ENCODE measurements at places on chromosomes 6 and 20.

GRCh38 chr6:96138406-96138805 is 122.6 kb downstream of the FUT9 start:
- DNase-seq, result no peak

- no peak for DNase-seq
These were observed 51.6 kb upstream of the CHD6 start for GRCh38 chr20:41669708-41670263.

DNA sequence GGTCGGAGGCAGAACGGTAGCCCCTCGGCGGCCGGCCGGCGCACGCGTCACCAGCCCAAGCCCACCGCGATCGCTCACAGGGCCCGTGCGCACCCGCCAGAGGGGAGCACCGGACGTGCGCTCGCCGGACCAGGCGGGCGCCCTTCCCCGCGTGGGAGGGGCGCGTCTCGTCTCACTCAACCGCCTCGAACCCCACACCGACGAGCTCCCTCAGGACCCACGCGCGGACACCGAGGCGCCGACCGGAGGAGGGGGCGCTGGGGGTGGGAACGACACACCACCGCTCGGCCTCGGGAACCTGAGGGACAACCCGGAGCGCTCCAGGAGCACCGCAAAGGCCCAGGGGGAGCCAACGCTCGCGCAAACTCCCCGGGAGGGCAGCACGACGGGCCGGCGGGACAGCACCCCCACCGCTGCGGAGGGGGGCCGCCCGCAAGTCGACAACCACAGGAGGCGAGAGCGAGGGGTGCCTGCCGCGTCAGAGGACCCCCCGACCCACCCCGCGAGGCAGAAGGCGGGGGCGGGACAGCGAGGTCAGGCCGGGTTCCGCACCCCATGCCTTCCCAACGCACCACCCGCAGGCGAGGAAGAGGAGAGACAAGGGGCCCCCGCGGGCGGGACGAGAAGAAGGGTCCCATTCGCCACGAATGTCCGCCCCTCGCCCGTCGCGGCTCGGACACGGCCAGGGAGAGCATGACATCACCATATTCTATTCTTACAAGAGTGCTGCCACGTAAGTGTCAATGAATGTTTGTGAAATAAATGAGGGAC is 512.7 kb upstream of the ZNF337 start:
- DNase-seq, result no peak

DNA sequence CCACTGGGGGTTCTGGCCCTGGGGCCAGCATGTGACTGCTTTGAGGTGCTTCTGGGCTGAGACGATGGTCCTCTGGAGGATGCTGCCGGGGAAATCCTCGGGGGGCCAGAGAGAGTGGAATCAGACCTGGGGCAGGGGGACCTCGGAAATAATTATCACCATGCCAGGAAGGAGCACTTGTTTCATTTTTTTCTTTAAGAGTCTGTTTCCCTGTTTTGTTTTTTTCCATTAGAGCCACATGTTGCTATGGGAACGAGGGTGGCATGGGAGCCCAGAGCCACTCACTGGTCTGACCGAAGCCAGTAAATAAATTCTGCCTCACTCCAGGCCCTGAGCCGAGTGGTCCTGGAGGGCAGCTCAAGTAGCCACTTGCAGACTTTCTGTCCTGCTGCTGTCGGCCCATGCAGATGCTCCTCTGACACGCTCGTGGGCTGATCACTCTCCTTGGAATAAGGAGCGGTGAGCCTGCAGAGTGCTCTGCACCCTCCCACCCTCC is 365.1 kb downstream of the ZFAND3 start:
- DNase-seq, result no peak

- DNase-seq, result no peak
These were observed 49.6 kb upstream of the RNF146 start for GRCh38 chr6:127216810-127217789.

DNA sequence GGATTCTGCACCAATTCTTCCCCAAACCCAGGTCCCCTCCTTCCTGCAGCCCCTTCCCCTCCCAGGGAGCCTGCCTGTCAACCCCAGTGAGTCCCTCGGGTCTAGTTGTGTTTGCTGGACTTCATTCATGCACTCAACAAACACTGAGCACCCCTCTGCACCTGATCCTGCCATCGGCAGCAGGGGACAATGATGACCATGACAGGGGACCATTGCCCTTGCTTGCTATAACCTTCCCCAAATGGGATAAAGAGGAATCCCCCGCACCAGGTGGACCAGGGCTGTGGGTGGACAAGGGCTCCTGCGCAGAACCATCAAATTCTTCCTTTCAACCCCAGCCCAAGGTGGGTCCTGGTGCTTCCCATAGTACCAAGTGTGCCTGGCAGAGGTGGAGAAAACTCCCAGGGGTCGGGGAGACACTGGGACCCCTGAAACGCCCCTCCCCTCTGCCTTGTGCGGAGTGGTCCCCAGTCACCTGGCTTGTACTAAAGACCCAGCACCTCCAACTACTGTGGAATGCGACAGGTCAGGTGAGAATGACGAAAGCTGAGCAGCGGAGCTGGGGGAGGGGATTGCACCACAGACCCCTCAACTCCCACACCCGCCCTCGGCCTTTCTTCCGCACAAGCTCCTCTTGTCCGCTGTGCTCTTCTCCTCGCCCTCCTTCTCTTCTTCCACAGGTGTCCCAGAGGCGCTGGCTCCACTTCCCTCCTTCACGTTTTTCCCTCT is 119.9 kb upstream of the ZNF217 start:
- no peak for DNase-seq

DNA sequence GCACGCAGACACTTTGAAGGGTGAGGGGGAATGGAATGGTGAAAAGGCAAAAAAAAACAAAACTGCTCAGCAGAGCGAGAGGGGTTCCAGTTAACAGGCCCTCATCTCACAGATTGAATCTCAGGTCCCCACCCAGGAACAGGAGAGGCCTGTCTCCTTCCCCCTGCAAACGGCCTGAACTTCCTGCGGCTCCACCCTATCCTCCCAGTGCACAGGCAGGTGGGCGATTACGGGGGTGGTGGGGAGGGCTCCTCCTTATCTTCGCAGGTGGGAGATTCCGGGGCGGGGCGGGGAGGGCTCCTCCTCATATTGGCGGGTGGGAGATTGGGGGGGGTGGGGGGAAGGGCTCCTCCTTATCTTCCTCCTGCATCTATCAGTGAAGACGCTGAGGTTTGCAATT is 129.0 kb downstream of the SOX4 start:
- DNase-seq, result no peak

DNA sequence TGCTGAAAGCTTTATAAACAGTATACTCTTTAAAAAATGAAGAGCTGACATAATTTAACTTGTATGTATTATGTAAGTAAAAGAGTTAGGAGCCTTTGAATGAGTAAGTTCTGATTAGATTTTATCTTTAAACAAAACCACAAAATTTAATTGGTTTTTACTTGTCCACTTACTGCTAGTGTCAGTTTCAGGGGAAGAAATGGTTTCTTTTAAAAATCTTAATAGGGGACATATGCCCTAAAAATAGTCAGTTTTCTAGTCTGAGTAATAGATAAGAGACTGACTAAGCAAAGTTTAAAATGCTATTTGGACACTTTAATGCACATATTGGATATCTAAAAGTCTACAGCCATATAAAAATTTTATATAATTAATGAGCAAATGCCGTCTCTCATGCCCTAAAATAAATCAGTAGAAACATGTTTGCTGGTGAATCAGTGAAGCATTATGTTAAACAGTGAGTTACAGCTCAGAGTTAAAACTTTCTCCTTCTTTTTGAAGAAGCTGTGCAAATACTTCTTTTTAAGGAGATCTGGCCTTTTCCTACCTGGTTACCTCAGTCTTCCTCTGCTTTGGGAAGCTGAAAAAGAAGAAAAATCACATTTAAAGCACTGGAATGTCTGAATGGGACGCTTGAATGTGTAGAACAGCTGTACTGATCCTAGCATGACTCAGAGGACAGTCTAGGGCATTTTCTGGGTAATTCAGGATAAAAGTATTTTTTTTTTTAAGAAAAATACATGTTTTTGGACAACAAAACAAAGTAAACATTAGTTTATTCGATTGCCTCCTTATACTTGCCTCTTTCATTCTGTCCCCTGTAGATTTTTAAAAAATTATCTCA is 55.3 kb downstream of the CDH26 start:
- no peak for DNase-seq

- DNase-seq, result no peak
These were observed 79.6 kb upstream of the AHI1 start for GRCh38 chr6:135577059-135577538.

DNA sequence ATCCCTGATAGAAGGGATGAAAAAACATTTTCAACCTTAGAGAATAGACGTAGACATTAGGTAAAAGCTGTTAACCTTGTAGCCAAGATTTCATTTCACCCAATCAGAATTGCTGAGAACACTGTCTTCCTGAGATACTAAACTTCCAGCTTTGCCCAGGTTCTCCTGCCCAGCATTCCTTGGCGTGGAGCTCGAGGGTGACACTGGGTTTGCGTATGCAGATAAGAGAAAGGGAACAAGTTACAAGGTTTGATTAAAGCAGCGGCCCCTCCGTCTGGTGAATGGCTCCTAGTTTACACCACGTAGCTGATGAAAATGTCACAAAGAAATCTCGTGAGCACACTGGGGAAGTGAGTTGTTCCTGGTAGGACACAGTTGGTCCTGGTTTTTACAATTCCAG is 247.8 kb downstream of the FARS2 start:
- no peak for DNase-seq

- no peak for DNase-seq
These were observed 11.4 kb upstream of the RCAN2 start for GRCh38 chr6:46502486-46503119.

DNA sequence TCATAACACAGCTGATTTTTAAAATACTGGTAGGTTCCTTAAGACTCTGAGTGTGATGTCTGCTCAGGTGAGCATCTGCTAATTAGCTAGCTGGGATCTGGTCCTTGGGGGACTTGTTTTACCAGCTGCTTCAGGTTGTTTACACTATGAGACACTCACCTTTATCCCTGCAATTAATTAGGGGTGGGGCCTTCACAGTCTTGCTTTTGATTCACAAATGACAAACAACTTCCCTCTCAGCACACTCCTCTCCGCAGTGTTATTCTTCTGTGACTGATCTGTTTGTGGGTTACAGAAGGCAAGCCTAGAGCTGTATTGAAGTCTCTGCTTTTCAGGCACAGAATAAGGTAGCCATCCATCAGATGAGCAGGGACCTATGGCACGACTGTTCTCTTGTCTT is 62.0 kb upstream of the CD83 start:
- DNase-seq, result no peak

- no peak for DNase-seq
These were observed 51.6 kb downstream of the RALY start for GRCh38 chr20:34045294-34045693.

DNA sequence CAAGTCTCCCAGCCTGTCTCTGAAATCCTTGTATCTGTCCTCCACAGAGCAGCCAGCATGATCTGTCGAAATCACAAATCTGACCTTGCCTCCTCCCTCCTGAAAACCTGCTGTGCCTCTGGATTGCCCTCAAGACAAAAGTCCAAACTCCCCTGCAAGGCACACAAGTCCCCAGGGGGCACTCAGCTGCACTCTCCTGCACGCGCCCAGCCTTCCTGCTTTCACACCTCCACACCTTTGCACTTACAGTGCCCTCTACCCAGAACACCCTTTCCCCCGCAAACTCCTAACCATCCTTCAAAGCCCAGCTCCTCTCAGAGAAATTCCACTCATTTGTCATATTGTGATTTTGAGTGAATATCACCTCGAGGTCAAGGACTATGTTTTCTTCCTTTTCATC is 83.4 kb upstream of the TOP1 start:
- DNase-seq, result no peak

- DNase-seq, result no peak
These were observed 12.6 kb upstream of the UBR2 start for GRCh38 chr6:42551217-42551616.

GRCh38 chr6:170022291-170022722 is 268.6 kb downstream of the DLL1 start:
- DNase-seq, result no peak

DNA sequence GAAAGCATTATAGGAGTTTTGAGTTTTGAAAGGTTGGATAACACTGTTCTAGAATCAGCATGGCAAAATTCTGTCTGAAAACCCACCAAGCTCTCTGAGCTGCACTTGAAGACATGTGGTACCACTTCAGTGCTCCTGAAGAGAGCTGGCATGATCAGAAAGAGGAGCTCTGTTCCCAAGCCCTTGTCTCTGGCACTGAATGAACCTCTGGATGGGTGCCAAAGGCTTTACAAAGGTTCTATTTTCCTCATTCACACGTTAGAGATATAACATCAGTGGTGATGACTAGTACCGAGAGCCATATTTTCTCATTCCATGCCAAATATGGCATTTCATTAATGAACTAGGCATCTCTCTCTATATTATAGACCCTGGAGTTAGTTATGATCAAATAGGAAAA is 301.8 kb upstream of the ID4 start:
- DNase-seq, result no peak

DNA sequence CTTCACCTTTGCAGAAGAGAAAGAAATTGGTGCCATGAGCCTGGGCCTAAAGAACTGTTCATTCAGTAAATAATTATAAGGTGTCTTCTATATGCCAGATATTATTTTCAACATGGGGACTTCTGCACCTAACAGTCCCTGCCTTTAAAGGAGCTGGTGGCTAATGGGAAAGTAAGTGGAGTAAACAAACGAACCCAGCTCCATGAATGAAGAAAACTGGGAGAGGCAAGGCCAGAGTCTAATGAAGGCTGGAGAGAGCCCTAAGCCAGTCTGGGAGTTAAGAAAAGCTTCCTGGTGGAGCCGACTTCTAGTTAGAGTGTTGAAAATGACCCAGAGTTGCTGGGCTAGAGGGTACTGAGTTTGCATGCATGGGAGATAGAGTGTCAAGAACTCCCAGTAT is 24.2 kb upstream of the EFHC1 start:
- no peak for DNase-seq
